ENCODE measurements at places on chromosomes 2 and 18.

DNA sequence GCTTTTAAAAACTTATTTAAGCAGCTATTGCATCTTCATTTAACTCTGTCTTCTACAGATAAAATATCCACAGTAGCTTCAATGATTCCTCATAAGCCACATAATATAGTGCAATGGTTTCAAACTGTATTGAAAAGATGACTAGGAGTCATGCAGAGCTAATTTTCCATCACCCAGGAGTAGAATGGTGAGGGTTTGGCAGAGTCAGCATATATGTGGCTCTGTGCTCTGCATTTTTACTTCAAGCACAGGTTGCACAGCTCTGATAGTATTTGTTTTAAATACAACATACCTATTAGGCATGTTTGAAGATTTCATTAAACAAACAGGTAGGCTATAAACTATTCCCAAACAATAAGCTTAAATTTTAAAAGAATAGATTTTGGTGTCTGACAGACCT lies 731.9 kb upstream of the VRK2 start:
- no peak for DNase-seq

DNA sequence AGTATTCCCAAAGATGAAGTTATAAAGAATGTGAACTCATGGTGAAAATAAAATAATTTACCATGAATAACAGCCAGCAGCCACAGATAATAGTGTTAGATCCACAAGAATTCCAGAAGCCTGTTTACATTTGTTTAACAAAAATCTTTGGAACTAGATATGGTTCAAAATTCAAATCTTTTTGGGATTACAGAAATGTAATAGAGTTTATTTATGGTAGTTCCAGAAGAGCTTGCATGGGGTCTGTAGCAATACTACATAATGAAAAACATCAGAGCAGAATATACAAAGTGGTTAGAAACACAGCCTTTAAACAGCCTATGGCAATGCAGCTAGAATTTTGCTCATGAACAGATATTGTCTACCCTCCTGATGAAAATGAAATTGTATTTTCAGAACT lies 179.1 kb downstream of the RDH14 start:
- no peak for DNase-seq

GRCh38 chr2:46564811-46565241 lies 85.5 kb downstream of the TMEM247 start:
- DNase-seq = no peak

- DNase-seq = no peak
These were observed 46.9 kb downstream of the NGEF start for GRCh38 chr2:232966122-232966521.

- peak; percentile 92 for DNase-seq
These were observed 65.7 kb downstream of the SPRED2 start for GRCh38 chr2:65366595-65367125.

DNA sequence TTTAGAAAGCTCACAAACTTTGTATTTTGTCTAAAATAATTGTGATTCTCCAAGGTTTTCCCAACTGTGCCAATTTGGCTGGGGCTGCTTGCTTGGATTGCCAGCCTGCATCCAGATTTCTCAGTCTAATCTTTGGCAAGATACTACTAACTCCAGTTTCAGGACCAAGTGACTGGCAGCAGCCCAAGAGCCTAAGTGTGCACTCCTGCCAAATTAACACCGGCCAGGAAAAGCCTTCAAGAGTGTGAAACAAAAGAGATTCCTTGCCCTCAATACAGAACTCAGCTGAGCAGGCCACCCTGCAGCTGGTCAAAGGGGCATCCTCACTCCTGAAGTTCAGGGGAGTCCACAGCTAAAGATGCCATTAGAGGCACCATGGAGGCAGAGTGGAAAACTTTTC lies 589.0 kb upstream of the ACVR2A start:
- DNase-seq = no peak

DNA sequence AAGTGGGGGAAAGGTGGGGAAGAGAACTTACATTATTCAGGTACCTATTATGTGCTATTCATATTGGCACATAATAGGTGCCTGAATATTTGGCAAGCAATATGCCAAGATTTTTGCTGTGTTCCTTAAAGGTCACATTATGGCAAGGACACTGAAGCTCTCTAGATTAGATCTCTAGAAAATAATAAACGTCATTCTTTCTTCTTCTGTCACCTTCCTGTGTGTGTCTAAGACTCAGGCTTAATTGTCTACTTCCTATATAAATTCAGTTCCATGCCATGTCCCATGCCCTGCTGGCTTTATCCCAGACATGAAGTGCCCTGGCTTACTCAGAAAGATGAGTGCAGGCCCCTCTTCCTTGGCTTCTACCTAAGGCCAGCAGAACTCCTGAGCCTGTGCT lies 191.1 kb upstream of the CTAGE1 start:
- no peak for DNase-seq

DNA sequence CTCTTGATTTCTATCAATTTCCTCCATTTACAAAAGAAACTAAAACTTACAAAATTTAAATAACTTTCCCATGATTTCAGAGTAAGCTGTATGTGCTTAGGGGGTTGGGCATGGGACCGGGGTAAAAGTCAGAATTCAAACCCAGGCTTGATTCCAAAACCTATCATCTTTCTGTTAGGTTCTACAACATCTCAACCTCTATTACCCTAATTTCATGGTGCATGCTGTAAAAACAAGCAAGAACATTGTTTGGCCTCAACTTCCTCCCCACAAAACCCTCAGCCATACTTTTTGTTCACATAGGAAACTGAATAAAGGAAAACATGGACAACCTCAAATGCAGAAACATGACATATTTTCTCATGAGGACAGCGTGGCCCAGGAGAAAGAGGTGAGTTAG lies 59.3 kb downstream of the RDH14 start:
- no peak for DNase-seq

- DNase-seq = no peak
These were observed 202.4 kb downstream of the FHOD3 start for GRCh38 chr18:36499938-36500337.

- no peak for DNase-seq
These were observed 43.5 kb upstream of the EPG5 start for GRCh38 chr18:46010676-46011075.

GRCh38 chr2:194291104-194291503 lies 1365.9 kb upstream of the SLC39A10 start:
- no peak for DNase-seq

DNA sequence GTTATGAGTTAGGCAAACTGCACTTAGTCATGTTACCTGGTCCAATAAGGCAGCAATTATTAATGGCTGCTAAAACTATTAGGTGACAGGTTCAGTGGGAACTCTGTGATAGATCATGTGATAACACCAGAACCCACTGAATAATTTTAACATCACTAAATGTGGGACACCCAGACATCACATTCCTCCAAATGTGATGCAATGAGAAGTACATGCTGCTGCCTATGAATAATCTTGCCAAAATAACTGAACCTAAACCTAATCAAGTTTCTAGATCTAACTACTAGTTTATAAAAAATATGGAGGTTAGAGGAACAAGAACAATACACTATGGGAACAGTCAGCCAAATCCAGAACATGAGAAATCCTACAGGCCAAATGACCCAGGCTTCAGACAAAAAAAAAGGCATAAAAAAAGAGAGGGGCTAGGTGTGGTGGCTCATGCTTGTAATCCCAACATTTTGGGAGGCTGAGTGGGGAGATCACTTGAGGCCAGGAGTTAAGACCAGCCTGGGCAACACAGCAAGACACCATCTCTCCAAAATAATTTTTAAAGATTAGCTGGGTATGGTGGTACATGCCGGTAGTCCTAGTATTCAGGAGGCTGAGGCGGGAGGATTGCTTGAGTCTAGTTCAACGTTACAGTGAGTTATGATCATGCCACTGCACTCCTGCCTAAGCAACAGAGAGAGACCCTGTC lies 7.0 kb upstream of the ACTR2 start:
- no peak for DNase-seq

Measured in large intestine (tissue), 12 donors.